ENCODE measurements at places on chromosomes 16 and 17.

GRCh38 chr17:34827008-34827407 is 134.3 kb downstream of the CCT6B start:
- DNase-seq, result no peak

- no peak for DNase-seq
These were observed 549 bp downstream of the SLC26A11 start for GRCh38 chr17:80220736-80221215.

DNA sequence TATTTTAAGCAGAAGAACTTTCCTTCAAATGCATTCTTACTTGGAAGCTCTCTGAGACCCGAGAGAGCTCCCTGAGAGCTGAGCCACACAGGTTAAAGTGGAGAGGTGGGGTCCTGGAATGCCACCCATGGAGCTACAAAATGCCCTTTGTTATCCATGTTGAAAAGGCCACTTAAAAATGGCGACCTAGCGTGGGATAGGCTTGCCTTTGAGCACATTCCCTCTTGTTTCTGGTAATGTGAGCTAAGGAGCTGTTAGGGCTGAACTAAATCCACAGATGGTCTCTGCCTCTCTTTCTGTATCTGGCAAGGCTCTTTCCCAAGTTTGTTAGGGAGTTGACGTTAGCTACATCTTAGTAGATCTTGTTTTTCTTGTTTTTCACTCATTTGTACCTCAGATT is 171.6 kb downstream of the SNX29 start:
- no peak for DNase-seq

DNA sequence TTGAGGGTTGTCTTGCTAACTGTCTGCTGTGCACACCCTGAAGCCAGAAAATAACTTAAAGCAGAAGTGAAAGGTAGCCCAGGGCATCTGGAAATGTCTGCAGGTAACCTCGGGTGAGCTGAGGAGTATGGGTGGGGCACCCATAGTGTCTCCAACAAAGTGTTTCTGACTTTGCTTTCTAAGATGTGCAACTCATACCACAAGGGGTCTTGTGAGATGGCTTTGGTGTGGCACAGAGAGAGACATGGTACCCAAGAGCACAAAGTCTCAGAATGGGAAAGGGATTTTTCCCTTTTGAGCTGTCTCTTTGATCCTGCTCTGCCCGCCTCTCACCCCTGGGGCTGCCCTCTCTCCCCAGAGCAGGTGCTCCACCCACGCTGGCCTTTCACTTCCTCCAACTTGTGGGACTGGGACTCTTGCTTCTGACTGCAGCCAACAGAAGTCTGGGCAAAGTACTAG is 6.9 kb downstream of the CHD9 start:
- no peak for DNase-seq

GRCh38 chr16:86519649-86520316 is 9.5 kb downstream of the FOXF1 start:
- DNase-seq, result no peak

GRCh38 chr17:28468781-28469180 is 4.7 kb upstream of the SLC13A2 start:
- DNase-seq, result no peak

Measured in NCI-H2081 treated with DMSO at 0.1 percent for 48 hours (cell line).